ENCODE measurements at places on chromosomes 2 and 18.

DNA sequence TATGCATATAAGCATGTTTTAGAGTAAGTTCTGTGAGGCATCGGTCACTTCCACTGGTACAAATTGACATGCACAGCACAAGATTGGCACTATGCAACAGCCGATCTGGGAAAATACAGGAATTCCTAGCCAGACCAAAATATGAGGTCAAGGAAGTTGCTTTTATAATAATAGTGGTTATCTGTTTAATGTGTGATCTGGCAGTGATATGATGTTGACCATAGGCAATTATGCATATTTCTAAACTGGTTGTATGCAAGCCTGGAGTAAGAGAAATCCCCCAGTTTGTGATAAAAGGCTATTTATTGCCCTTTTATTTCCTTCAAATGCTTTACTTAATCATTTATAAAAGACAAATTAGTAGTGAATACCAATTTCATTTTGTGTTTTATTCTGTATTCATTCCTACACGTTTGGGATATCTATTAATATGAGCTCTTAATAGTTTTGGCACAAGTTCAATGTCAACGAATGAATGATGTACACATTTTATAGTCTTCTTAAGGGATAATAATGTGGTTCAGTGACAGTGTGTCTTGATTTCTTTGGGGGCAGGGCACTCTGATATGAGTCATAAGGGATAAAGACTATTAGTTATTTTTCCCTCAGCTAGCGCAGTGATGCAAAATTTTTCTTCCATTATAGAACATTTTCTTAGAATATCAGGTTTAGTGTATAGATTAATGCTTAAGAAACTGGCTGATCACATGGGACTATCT, 34.7 kb upstream of the ZEB2 start:
- DNase-seq, result no peak

DNA sequence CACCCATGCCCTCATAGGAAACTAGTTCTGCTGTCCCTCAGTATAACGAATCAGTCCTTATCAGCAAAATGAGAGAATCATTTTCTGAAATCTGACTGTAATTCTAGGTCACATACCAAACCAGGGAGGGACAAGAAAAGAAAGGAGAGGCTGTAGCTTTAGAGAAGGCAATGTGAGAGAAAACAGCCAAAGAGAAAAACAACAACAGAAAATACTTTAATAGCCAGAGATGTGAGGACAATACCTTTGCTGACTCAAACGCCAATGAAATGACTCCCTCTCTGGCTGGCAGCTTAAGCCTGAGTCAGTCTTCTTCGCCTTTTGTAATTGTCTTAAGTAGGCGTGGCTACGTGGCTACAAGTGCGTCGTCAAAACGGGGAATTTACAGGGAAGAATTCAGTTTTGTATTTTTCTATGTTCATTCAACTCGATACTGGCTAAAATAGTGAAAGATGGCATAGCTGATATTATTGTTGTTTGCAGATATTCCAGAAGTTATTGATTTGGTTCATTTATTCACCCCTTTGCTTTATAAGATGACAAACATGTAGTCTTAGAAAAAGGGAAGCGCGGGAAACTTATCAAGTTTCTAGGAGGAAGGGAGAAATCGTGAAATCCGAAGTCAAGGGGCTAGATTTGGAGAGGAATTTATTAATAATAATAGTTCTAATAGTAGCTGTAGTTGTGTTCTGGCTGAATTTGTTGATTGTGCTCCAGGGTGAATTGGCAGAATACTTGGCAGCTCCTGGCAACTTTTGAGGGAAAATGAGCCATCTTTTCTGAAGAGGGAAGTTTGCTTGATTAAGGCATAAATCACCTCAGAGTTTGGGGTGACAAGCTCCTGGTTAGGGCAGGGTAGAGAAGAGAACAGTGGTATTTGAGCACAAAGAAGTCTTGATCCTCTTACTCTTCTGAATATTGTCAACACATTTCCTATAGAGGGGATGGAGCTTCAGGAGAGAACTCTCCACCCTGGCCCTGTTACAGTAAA, at the start of gene IL1A:
IL1A (minus strand) TSS at position 295 of the 991 bp plus-strand sequence. CDS start 723 bp downstream, outside the sequence.
- no peak for DNase-seq

- DNase-seq, result no peak
These were observed 43.4 kb upstream of the OTOF start for GRCh38 chr2:26521054-26521912.

DNA sequence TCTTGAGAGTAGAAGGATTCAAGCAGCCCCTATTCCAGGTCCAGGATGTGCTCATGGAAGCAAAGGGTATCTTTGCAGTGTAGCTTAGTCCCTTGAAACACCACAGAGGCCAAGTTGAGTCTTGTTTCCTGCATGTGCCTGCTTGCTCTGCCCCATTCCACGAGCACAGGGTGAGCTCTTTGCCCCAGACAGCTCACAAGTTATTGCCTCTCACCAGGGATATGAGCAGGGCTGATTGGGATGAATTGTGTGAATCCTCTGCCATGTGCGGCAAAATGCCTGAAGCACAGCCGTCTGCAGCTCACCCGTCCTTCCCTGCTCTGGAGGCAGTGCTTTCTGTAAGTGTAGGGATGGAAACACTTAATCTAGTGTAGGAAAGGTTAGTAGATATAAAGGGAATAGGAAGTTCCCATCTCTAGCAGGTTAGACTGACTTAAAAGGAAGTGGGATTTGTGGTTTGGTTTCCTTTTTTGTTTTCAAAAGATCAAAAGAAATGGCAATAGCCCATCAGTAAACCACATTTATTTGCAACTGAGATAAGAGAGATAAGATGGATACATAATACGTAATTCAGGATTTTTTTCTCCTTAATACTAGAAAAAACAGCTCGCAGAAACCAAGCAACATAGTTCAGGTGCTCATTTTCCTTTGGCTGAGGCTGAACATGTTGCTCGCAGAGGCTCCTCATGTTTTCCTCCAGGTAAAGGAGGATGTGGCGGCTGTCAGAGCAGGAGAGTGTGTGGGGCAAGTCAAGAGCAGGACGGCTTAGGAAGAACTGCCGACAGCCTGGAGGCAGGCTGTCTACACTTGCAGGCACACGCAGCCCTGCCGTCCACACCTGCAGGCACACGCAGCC, 41.4 kb downstream of the TMEM182 start:
- DNase-seq, result no peak

GRCh38 chr2:128632501-128632800, 313.8 kb upstream of the HS6ST1 start:
- no peak for DNase-seq

GRCh38 chr18:38948436-38948835, 1382.8 kb upstream of the CELF4 start:
- no peak for DNase-seq

- DNase-seq, result no peak
These were observed 41.5 kb downstream of the NCKAP5 start for GRCh38 chr2:133526530-133527300.

DNA sequence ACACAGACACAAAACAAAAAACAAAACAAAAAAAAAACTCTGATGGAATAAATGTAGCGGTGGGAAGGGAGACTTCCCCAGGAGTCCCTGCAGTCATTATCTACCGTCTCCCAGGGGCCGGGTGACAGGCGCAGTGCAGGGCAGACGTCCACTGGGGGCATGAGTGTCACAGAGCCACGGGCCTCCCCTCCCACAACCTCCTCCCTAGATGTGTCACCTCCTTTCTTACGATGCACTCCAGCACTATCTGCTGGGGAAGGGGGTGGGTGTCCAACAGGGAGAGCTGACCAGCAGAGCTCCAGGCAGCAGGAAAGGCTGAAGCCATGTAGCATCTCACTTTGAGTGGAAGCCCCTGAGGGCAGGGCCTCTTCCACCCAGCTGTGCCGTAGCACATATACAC, 84.5 kb downstream of the LONRF2 start:
- DNase-seq, result no peak

DNA sequence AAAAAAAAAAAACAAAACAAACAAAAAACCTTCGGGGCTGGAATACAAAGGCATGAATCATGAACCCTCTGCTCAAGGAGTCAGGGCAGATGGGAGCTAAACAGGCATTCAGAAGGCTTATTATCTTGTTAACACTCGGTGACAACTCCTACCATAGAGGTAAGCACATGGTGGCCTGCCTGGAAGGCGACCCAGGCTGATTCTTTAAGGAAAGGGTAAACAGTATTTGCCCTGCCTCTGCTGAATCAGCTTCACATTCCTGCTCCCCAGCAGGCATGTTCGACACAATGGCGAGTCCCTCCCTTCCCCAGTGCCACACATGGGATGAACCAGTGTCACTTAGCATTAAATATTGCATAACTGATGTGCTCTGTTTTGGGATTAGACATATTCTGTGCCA, 191.9 kb downstream of the ARL4C start:
- DNase-seq, result no peak

DNA sequence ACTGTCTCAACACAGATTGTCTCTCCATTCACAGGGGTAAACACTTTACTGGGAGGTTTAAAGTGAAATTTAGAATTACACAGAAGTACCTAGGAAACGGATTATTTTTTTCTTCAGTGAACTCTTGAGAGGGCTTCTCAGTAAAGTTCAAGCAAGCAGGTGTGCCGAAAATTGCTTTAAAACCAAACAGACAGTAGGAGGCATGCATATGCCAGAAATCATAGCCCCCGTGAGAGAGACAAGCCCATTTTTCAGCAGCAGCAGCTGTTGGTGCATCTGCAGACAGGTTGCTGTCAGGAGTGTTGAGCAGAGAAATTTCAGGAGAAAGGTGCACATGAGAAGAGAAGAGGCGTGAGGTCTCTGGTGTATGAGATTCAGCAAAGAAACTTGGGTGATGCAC, 2115.5 kb upstream of the CELF4 start:
- DNase-seq, result no peak

DNA sequence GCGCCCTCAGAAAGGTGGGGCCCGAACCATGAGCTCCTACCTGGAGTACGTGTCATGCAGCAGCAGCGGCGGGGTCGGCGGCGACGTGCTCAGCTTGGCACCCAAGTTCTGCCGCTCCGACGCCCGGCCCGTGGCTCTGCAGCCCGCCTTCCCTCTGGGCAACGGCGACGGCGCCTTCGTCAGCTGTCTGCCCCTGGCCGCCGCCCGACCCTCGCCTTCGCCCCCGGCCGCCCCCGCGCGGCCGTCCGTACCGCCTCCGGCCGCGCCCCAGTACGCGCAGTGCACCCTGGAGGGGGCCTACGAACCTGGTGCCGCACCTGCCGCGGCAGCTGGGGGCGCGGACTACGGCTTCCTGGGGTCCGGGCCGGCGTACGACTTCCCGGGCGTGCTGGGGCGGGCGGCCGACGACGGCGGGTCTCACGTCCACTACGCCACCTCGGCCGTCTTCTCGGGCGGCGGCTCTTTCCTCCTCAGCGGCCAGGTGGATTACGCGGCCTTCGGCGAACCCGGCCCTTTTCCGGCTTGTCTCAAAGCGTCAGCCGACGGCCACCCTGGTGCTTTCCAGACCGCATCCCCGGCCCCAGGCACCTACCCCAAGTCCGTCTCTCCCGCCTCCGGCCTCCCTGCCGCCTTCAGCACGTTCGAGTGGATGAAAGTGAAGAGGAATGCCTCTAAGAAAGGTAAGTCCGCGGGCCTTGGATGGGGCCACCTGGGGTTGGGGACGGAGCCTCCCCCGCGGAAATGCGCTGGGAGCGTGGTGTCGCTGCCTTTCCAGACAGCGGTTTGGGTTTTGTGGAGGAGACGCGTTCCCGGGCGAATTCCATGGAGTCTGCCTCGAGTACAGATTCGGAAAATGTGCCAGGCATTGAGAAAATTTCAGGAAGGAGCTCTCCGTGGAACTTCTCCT, 559 bp downstream of the HOXD1 start:
- DNase-seq, result no peak

- DNase-seq, result no peak
These were observed 155.5 kb downstream of the TMEM247 start for GRCh38 chr2:46634905-46635304.
